ENCODE measurements at places on chromosomes 1 and 21.
A peak's percentile ranks its signal among the peaks of the same experiment; 100 is the strongest.

DNA sequence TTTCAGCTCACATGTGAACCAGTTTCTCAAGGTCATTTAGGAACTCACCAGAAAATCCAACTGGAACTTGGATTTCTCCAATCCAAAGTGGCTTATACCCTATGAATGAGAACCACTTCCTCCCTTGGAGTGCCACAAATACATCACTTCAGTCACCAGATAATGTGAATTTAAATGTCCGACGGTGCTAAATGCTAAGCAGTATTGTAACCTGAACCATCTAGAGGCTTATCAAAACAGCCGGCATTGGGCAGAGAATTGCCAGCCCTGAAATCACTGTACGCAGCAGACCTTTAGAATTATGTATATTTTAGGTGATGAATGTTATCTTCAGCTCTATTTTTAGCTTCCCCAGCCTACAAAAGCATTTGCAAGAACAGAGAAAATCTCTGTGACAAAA is 76.8 kb upstream of the COX20 start:
- DNase-seq = no peak

- DNase-seq = no peak
These were observed 80.7 kb downstream of the ATP5PO start for GRCh38 chr21:33834801-33835500.

DNA sequence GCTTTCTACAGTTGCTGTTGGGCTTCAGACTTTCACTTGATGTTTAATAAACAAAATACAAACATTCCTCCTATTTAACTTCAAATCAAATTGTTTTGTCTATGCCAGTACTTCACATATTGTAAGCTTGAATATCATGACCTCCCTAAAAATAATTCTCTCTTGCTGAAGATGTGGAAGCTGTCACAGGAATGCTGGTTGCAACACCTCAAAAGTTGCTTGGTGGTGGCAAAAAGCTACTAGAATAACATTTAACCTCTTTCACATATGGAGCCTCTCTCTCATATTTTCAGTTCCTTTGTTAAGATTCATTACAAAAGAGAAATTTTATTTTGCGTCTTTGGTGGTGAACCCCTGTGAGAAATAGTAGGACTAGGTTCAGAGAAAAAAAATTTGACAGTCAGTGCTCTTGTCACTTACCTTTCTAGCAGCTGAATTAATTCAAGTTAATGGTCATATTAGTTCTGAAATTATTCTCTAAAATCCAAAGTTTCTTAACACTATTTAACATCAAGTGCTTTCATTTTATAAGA is 25.5 kb upstream of the F13B start:
- DNase-seq = no peak

- no peak for DNase-seq
These were observed 182.4 kb downstream of the MIS18A start for GRCh38 chr21:32096411-32096810.

GRCh38 chr1:39158327-39159086 is 46.0 kb upstream of the MACF1 start:
- DNase-seq = no peak

- no peak for DNase-seq
These were observed 7.8 kb downstream of the MEAF6 start for GRCh38 chr1:37506740-37507139.

DNA sequence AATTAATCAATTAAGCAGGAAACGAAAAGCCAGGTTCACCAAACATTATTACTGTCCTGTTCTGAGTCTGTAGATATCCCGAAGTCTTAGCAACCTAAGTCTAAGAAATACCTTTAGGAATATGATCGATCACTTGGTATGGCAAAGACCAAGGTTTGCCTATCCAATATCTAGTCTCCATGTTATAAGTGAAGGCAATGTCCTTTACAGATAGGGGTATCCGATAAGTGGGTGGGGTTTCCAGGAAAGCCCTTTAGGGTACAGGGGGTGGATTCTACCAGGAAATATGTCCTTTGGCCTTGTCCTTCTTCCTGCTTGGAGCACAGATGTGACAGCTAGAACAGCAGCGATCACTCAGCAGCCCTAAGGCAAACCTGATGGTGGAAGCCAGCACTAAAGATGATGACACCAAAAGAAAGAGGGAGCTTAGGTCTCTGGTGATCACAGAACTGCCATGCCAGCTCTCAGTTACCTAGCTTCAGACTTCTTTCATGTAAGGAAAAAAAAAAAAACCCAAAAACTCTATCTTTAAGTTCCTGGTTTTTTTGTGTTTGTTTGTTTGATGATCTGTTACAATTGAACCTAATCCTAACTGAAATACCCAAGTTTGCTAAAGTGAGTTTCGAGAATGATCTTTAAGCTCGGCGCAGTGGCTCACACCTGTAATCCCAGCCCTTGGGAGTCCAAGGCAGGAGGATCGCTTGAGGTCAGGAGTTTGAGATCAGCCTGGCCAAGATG is 40.8 kb downstream of the DSTYK start:
- no peak for DNase-seq

- DNase-seq = no peak
These were observed 21.1 kb upstream of the ADGRB2 start for GRCh38 chr1:31785020-31785946.

DNA sequence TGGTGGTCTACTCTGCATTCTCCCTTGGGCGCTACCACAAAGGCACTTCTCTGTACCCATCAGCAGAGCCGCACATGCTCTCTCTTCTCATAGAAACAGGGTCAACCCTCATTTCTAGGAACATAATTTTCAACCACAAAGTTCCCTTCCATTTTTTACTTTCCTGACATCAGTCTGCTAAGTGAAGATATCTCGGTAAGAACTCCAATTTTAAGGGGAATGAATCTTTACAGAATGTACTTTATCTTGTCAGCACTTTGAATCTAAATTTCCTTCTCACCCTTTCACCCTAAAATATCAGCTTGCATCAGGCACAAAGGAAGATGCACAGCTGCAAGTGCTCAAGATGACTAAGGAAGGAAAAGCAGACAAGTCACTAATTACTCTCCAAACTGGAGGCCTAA is 545.9 kb downstream of the SMYD3 start:
- no peak for DNase-seq

DNA sequence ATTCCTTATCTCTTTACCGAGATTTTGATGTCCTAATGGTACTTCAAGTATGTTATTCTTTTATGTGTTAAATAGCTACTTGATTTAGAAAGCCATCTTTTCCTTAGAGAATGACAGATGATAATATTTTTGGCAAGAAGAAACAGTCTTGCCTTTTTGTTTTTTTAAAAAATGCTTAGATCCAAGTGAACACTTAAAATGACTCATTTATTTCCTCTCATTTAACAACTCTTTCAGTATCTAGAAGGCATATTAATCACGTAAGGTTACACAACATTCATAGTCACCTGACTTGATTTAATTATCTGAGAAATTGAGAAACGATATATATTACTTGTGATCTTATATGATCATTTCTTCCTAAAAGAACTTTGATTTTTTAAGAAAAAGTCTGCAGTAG is 52.4 kb downstream of the SUCO start:
- DNase-seq = no peak

- DNase-seq = peak; percentile 96
These were observed at the start of gene RNU11 for GRCh38 chr1:28648474-28649198. TSS of gene RNU11 (plus strand) at chr1:28648600.

DNA sequence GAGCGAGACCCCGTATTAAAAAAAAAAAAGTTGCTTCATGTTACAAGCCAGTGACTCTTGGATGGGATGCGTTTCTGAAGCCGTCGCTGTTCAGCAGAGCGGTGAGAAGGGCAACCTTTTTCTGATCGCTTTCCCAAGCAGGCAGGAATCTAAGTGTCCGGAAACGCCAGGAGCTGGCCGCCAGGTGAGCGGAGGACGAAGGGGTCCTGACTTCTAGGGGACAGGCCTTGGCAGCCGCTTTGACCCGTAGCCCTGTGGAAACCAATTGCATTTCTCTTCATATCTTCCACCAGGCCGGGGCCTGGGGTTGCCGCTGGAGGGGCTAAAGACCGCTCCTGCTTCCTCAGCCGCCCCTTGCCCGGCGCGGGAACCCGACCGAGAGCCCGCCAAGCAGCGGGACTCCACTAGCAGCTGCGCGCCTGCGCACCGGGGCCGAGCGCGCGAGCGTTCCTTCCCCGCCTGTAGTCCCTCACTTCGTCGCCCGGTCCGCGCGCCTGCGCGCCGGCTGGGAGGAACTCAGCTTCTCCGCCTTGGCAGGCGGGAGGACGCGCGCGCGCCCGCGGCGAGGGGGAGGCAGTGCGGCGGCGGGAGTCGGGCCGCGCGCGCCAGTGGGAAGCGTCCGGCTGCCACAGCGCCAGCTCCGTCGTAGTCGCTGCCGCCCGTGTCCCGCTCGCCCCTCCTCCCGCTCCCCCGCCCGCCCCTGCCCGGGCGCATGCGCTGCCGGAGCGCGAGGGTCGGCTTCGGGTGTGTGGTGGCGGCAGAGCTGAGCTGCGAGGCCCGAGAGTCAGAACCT is at the start of gene SPEN:
TSS of gene SPEN (plus strand) at position 608 of the 793 bp plus-strand sequence. CDS start 361 bp downstream, outside the sequence.
- DNase-seq = peak; percentile 97

DNA sequence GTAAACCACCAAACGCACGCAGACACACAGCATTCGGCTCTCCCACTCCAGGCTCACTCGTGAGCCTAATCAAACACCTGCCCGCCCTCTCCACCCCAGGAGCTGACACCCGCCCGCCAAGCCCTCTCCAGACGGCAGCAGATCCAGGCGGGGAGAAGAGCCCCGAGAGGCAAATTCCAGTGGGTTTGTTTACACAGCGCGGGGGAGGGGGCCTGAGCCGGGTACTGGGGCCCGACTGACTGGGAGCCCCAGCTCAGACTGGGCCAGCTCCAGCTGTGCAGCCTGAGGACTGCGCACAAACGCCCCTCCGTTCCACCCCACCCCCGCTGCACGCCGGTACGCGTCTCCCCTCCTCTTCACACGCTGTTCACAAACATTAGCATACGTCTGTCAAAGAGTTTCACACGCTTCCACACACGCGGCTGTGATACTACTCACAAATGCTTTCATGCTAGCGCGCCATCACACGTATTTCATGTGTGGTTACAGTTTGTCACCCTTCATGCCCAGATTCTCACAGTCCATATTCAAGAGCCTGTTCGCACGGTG is 1.0 kb upstream of the EFNA1 start:
- no peak for DNase-seq

DNA sequence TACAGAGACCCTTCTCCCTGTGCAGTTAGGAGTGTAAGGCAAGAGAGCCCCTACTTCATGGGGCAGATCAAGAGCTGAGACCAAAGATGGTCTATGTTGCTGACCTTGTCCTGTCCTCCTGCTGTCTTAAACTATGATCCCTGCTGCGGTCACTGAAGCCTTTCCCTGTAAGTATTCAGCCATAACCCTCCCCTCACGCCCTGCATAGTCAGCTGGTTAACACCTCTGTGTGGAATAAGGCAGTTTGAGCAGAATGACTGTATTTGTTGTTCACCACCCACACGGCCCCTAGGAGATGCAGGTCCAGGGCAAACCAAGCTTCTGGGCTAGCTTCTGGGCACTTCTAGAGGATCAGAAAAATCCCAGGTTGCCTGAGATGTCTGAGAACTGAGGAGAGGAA is 356 bp downstream of the TSPAN1 start:
- DNase-seq = no peak

DNA sequence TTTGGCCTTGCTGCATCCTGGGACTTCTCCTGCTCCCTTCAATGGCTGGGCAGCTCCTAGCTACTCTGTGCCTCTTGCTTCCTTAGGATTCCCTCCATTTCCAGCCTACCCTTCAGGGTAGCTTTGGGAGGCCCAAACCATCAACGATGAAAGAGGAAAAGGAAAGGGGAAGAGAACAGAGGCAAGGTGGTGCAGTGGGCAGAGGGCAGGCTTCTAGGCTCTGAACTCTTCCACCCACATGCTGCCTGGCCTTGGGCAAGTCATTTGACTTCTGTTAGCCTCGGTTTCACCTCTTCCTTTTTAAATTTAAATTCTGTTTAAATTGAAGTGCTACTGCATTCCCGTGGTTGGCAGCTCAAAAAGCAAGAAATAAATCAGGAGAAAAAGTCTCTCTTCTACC is 5.7 kb upstream of the PPM1J start:
- DNase-seq = no peak

DNA sequence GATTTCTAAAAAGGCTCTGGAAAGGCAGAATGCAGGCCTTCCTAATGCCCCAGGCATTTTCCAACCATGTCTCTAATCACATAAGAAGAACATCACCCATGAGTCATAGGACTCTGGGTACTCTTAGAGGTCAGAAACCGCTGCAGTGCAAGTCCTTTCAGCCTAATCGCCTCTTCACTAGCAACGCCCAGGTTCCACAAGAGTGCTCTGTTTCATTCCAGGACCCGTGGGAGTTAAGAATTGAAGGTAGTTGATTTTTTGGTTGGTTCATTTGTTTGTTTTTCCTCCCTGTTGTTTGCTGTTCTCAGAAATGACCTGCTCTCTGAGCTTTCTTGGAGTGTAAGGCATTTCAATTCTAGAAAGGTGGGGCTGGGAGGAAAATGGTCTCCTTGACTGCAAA is 123.2 kb downstream of the NR5A2 start:
- peak; percentile 25 for DNase-seq

- no peak for DNase-seq
These were observed 652.5 kb downstream of the KIF26B start for GRCh38 chr1:245807306-245807705.

DNA sequence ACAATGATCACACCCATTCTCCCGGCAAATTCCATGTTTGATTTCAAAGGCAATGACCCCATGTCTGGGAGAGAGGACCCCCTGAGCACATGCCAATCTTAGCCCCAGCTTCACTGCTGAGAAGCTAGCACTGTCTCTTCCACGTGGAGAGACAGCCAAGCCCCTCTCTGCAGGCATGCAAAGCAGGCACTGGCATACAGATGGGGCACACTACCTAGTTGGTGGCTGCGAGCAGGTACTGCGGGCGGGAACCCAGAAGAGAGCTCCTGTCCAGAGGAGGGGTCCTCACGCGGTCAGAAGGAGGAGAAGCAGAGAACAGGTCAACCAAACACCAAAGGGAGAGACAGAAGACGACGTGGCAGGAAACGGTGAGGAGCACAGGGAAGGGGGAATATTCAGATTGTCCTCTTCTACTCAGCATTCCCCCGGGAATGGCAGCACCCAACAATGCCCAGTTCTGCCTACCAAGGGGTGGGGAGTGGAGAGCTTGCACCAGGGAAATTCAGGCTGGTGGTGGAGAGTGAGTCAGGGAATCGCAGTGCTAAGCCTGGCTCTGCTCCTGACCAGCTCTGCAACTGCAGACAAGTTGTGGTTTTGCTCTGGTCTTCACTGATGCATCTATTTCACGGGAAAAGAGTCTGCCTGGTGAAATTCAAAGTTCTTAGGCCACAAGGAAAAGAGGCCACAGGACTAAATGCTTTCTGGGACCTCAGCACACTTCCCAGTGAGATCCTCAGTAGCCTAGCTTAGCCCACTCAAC is 48.1 kb upstream of the GOLT1A start:
- no peak for DNase-seq

- DNase-seq = no peak
These were observed 166.7 kb upstream of the BEND5 start for GRCh38 chr1:48943393-48943792.

GRCh38 chr1:165958306-165958705 is 130.9 kb downstream of the UCK2 start:
- DNase-seq = no peak

- DNase-seq = no peak
These were observed 89.7 kb upstream of the VAMP3 start for GRCh38 chr1:7681401-7681800.

GRCh38 chr1:76939817-76940216 is 72.5 kb downstream of the ST6GALNAC5 start:
- DNase-seq = no peak
